A549 treated with Hydrocortisone at 1 μM for 4 hours (cell line): ENCODE measurements at places on chromosomes 16 and 17. TPM values are rescaled to one million over a fixed set of nuclear protein-coding genes. Genes with fewer than 3 reads are reported as not detected.

Gene NPIPA5
- total RNA-seq: 0.13 to 1.9 TPM (median 1.2 TPM) in 5 replicates

Gene TBC1D3
- not detected in 5 replicates for total RNA-seq

Gene GRB7
- total RNA-seq: 3.1 to 5.2 TPM (median 3.9 TPM) in 5 replicates

Gene TPSG1
- 0.10 to 0.13 TPM in 2 of 5 replicates, not detected in the others for total RNA-seq

Gene CIBAR2
- total RNA-seq: 0.08 to 0.14 TPM in 2 of 5 replicates, not detected in the others

Gene LPO
- 0.07 TPM in 1 of 5 replicates, not detected in the others for total RNA-seq

Gene C16orf96
- 0.05 to 0.08 TPM (median 0.06 TPM) in 4 of 5 replicates, not detected in the other for total RNA-seq

Gene SBK1
- 0.22 to 0.32 TPM (median 0.25 TPM) in 5 replicates for total RNA-seq

Gene ZNF423
- total RNA-seq: 0.08 to 0.28 TPM (median 0.18 TPM) in 5 replicates

Gene PSMB10
- 35.7 to 57.9 TPM (median 49.6 TPM) in 5 replicates for total RNA-seq

Gene MYH2
- total RNA-seq: not detected in 5 replicates

Gene RGS11
- total RNA-seq: 3.5 to 5.0 TPM (median 4.4 TPM) in 5 replicates

Gene CLEC10A
- total RNA-seq: not detected in 5 replicates

Gene NIP7
- 49.8 to 69.1 TPM (median 53.1 TPM) in 5 replicates for total RNA-seq
